ENCODE measurements at places on chromosomes 6 and 20. TPM values are rescaled to one million over a fixed set of nuclear protein-coding genes. Genes with fewer than 3 reads are reported as not detected.

The GJA10 gene
- total RNA-seq: not detected

The SGK2 gene
- not detected for total RNA-seq

The KHDC1L gene
- total RNA-seq: not detected

The ZC2HC1B gene
- not detected for total RNA-seq

The ELOVL4 gene
- 7.7 TPM for total RNA-seq

The BPIFB4 gene
- not detected for total RNA-seq

The MACROD2 gene
- not detected for total RNA-seq

The EEF1A2 gene
- 0.09 TPM for total RNA-seq

The KIF6 gene
- not detected for total RNA-seq

The CDH26 gene
- not detected for total RNA-seq

The BPIFB1 gene
- not detected for total RNA-seq

The ORC3 gene
- total RNA-seq: 13.5 TPM

The PSORS1C2 gene
- total RNA-seq: not detected

The IL17F gene
- total RNA-seq: not detected

The GSTA2 gene
- total RNA-seq: not detected

The CBLN4 gene
- not detected for total RNA-seq

The PGC gene
- total RNA-seq: not detected

The C20orf141 gene
- 0.47 TPM for total RNA-seq

The KCNK16 gene
- total RNA-seq: not detected

The NEDD9 gene
- total RNA-seq: 30.6 TPM

The MATN4 gene
- not detected for total RNA-seq

The SLC26A8 gene
- not detected for total RNA-seq

The RNF39 gene
- total RNA-seq: not detected

The ATP9A gene
- 12.8 TPM for total RNA-seq

The ANKRD66 gene
- total RNA-seq: not detected

The GPR63 gene
- total RNA-seq: 0.47 TPM

The LGSN gene
- 0.93 TPM for total RNA-seq

The CNBD2 gene
- total RNA-seq: 2.5 TPM

The NTSR1 gene
- not detected for total RNA-seq

The CPXM1 gene
- total RNA-seq: 13.2 TPM

The IL17A gene
- total RNA-seq: not detected

The WRNIP1 gene
- total RNA-seq: 35.0 TPM

The STK38 gene
- total RNA-seq: 34.3 TPM

The MEP1A gene
- total RNA-seq: not detected

The RSPH4A gene
- 1.1 TPM for total RNA-seq

The OR12D3 gene
- not detected for total RNA-seq

The FAM209B gene
- total RNA-seq: not detected

The CD40 gene
- total RNA-seq: 3.3 TPM

The ADGRF4 gene
- total RNA-seq: 0.12 TPM

The GSTA3 gene
- total RNA-seq: not detected

The MYT1 gene
- not detected for total RNA-seq

The HLA-DOA gene
- not detected for total RNA-seq

The SGK1 gene
- 420 TPM for total RNA-seq

The OXT gene
- total RNA-seq: not detected

The ZNF165 gene
- under 0.01 TPM for total RNA-seq

The SLC13A3 gene
- total RNA-seq: 1.5 TPM

The SYS1 gene
- 23.6 TPM for total RNA-seq

The ARMH2 gene
- not detected for total RNA-seq

The TAAR2 gene
- total RNA-seq: not detected

The MBOAT1 gene
- 2.0 TPM for total RNA-seq

The PRPH2 gene
- 3.0 TPM for total RNA-seq

The RSPO3 gene
- total RNA-seq: 1.5 TPM

The RIN2 gene
- 34.2 TPM for total RNA-seq

The ULBP3 gene
- total RNA-seq: 7.1 TPM

The DNAH8 gene
- not detected for total RNA-seq

The OPRM1 gene
- not detected for total RNA-seq

The BICRAL gene
- total RNA-seq: 6.0 TPM

The TPX2 gene
- total RNA-seq: 6.3 TPM

The HEY2 gene
- total RNA-seq: not detected

The C6orf58 gene
- 0.35 TPM for total RNA-seq
